ENCODE measurements at places on chromosomes 2 and 18.

DNA sequence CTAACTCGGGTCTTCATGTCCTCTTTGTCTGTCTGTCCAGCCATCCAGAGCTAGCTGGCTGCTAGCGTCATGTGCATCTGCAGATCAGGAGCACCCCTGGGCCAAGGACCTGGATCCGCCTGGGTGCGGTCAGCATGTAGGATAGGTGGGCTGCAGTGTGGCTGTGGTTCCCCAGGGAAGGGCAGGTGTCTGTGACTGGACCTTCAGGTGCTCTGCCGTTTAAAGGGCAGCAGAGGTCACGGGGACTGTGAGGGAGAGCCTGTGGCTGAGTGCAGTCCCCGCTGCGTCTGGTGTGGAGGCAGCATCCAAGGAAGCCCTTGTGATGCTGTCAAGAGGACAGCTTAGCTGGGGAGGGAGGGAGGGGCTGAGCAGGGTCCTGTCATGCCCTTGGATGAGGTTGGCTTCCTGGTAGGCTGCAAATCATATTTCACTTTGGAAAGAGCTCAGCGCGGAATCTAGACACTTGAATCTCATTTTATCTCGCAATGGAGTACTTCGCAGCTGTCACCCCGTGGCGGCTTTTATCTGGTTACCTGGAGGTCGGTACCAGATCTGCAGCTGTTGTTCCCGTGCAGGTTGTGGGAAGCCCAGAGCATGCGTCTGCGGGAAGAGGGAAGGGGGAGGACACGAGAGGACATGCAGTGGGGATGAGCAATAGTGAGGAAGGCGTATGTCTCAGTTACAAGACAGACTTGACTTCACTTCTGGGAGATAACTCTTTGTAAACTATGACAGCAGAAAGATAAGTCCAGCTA lies 5.9 kb upstream of the RALB start:
- no peak for DNase-seq

- peak; percentile 10 for DNase-seq
Measured at GRCh38 chr2:45370369-45370768, 240.7 kb downstream of the SRBD1 start.

DNA sequence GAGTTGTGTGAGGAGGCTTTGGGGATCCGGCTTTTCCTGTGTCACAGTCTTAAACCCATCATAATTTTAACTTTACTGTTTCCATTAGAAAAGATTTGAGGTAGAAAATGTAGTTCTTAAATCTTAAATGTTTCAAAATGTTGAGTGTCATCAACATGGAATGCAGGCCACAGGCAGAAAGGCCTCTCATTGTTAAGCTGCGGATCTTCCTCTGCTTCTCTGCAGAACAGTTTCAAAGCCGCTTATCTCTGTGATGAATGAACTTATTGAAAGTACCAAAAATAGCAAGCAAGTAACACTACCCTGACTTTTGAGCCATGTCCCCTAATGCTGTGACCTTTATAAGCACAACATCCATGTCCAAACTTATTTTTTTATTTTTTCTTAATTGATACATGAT lies 1645.8 kb downstream of the DPP10 start:
- no peak for DNase-seq

- peak; percentile 7 for DNase-seq
Measured at GRCh38 chr2:186440506-186440905, 45.6 kb upstream of the ZC3H15 start.

Data from erythroblast (primary cell).